MCF 10A (cell line): ENCODE measurements at places on chromosomes 11 and 22.

- peaks cover 54% of the 10 kb centered on the region for H3K36me3 ChIP-seq
- peak overlapping the region; percentile 46 for H3K27ac ChIP-seq
- peak; percentile 73 for DNase-seq
- H3K4me3 ChIP-seq, result no peak overlapping the region
- H3K27me3 ChIP-seq, result no peaks in the 10 kb centered on the region
These were observed 36.9 kb downstream of the ARFGAP3 start for GRCh38 chr22:42820045-42820763.

- no peak for DNase-seq
- no peak overlapping the region for H3K27ac ChIP-seq
- H3K36me3 ChIP-seq, result peaks cover 18% of the 10 kb centered on the region
- no peak overlapping the region for H3K4me3 ChIP-seq
- H3K4me1 ChIP-seq, result peaks cover 41% of the 10 kb centered on the region
These were observed 9.1 kb downstream of the MICAL2 start for GRCh38 chr11:12119502-12119901.

- H3K4me3 ChIP-seq, result no peak overlapping the region
- peak; percentile 70 for DNase-seq
- H3K36me3 ChIP-seq, result no peaks in the 10 kb centered on the region
- H3K27ac ChIP-seq, result no peak overlapping the region
- H3K4me1 ChIP-seq, result peaks cover 16% of the 10 kb centered on the region
These were observed 38.4 kb downstream of the POU2AF3 start for GRCh38 chr11:111336582-111337256.

- H3K27me3 ChIP-seq, result no peaks in the 10 kb centered on the region
- H3K4me1 ChIP-seq, result peaks cover 28% of the 10 kb centered on the region
- no peak for DNase-seq
- H3K27ac ChIP-seq, result peak overlapping the region; percentile 21
- no peaks in the 10 kb centered on the region for H3K36me3 ChIP-seq
- H3K4me3 ChIP-seq, result no peak overlapping the region
These were observed 177.4 kb downstream of the SBF2 start for GRCh38 chr11:10116588-10116987.

DNA sequence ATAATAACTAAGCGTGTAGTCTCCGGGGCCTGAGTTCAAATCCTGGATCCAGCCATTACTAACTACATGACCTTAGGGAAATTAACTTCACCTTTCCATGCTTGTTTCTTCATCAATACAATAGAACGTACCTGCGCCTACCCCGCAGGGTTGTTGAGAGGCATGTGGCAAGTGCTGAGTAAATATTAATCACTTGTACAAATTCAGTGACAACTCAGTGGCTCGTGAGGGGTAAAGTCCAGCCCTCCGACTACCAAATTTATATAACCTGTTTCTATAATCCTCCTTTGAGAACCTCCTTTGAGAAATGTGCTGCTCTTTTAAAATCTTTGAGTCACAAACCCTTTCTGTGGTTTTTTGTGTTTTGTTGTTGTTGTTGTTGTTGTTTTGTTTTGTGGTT, 49.8 kb downstream of the FEZ1 start:
- no peak overlapping the region for H3K27ac ChIP-seq
- DNase-seq, result no peak
- H3K36me3 ChIP-seq, result no peaks in the 10 kb centered on the region
- no peaks in the 10 kb centered on the region for H3K4me1 ChIP-seq
- no peak overlapping the region for H3K4me3 ChIP-seq

GRCh38 chr22:17606496-17606895, 22.1 kb downstream of the ATP6V1E1 start:
- H3K27me3 ChIP-seq, result no peaks in the 10 kb centered on the region
- peaks cover 19% of the 10 kb centered on the region for H3K36me3 ChIP-seq
- no peaks in the 10 kb centered on the region for H3K4me1 ChIP-seq
- DNase-seq, result no peak
- no peak overlapping the region for H3K4me3 ChIP-seq
- no peak overlapping the region for H3K27ac ChIP-seq

DNA sequence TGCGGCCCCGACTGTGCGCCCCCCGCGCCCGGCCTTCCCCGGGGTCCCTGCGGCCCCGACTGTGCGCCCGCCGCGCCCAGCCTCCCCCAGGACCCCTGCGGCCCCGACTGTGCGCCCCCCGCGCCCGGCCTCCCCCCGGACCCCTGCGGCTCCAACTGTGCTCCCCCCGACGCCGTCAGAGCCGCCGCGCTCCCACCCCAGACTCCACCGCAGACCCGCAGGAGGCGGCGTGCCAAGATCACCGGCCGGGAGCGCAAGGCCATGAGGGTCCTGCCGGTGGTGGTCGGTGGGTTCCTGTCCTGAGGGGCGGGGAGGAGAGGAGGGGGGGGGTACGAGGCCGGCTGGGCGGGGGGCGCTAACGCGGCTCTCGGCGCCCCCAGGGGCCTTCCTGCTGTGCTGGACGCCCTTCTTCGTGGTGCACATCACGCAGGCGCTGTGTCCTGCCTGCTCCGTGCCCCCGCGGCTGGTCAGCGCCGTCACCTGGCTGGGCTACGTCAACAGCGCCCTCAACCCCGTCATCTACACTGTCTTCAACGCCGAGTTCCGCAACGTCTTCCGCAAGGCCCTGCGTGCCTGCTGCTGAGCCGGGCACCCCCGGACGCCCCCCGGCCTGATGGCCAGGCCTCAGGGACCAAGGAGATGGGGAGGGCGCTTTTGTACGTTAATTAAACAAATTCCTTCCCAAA, 3.1 kb downstream of the DRD4 start:
- H3K4me1 ChIP-seq, result no peaks in the 10 kb centered on the region
- no peak overlapping the region for H3K27ac ChIP-seq
- no peaks in the 10 kb centered on the region for H3K27me3 ChIP-seq

DNA sequence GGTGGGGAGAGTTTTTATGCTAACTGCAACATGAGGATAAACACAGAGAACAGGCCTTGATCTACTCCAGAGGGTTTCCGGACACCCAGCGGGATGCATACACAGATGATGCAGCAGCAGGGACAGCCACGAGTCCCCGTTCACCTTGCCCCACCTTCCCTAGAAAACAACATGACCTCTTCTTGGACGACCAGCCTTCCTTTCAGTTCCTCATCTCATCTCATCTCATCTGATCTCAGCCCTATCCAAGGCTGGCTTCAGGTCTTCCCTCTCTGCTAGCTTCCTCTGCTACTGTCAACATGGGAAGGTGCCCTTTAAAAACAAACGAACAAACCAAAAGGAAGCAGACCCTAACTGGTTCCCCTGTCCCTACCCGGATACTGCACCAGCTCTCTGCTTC, 1356.2 kb downstream of the TBC1D22A start:
- H3K36me3 ChIP-seq, result peaks cover 6% of the 10 kb centered on the region
- H3K4me1 ChIP-seq, result no peaks in the 10 kb centered on the region
- H3K27me3 ChIP-seq, result no peaks in the 10 kb centered on the region

DNA sequence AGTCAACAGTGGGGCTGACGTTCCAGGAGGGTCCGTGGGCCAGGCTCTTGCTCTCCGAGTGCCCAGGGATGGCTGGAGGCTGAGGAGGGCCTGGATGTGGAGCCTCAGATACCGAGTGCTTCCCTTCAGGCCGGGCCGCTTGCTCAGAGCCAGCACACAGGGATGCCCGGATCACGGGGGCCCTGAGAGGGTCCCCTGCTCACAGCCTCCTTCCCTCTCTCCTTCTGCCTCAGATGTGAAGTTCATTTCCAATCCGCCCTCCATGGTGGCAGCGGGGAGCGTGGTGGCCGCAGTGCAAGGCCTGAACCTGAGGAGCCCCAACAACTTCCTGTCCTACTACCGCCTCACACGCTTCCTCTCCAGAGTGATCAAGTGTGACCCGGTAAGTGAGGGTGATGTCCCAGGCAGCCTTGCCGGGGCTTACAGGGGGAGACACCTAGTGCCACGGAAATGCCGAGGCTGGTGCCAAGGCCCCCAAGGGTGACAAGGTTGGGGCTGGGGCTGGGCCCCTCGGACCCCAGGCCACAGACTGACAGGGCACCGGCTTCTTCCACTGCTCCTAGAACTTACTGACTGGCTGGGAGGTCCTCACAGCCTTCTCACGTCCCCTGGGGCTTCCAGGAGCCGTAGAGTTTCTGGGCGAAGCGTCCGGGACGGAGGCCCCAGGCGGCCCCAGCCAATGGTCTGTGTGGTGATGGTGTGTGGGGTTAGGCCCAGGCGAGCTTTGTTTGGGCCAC, 7.0 kb downstream of the CCND1 start:
- no peak for DNase-seq
- peaks cover 8% of the 10 kb centered on the region for H3K4me1 ChIP-seq
- H3K27me3 ChIP-seq, result no peaks in the 10 kb centered on the region
- H3K36me3 ChIP-seq, result peaks cover 78% of the 10 kb centered on the region

GRCh38 chr11:70326365-70326811, 55.9 kb downstream of the PPFIA1 start:
- no peak overlapping the region for H3K4me3 ChIP-seq
- H3K4me1 ChIP-seq, result peaks cover 8% of the 10 kb centered on the region
- peak overlapping the region; percentile 11 for H3K27ac ChIP-seq
- peak; percentile 57 for DNase-seq
- H3K36me3 ChIP-seq, result peaks cover 77% of the 10 kb centered on the region

DNA sequence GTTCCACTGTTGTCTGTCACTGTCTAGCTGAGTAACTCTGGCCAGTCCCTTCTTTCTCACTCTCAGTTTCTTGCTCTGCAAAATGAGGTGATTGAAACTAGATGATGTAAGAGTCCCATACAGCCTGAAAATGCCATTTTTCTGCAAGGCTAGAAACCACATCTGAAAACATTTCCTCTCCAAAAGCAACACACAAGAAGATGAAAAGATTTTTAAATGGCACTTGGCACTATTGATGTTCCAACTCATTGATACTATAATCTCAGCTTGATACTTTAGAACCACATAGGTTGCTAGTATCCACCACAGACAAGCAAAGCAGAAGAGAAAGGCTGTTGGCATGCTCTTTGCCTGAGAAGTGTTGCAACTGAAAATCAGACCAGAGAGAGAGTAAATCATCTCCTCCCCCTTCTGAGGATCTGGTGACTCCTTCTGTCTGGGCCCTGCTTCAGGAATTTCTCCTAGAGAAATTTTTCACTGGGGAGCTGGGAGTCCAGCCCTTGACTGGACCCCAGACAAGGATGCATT, 1217.9 kb downstream of the LRRC4C start:
- H3K27ac ChIP-seq, result no peak overlapping the region
- peaks cover 7% of the 10 kb centered on the region for H3K4me1 ChIP-seq
- H3K27me3 ChIP-seq, result no peaks in the 10 kb centered on the region
- H3K36me3 ChIP-seq, result no peaks in the 10 kb centered on the region

GRCh38 chr22:48404801-48405447, 1422.7 kb downstream of the BRD1 start:
- no peak for DNase-seq
- H3K4me3 ChIP-seq, result no peak overlapping the region
- H3K4me1 ChIP-seq, result no peaks in the 10 kb centered on the region
- H3K27me3 ChIP-seq, result no peaks in the 10 kb centered on the region
- H3K36me3 ChIP-seq, result no peaks in the 10 kb centered on the region

DNA sequence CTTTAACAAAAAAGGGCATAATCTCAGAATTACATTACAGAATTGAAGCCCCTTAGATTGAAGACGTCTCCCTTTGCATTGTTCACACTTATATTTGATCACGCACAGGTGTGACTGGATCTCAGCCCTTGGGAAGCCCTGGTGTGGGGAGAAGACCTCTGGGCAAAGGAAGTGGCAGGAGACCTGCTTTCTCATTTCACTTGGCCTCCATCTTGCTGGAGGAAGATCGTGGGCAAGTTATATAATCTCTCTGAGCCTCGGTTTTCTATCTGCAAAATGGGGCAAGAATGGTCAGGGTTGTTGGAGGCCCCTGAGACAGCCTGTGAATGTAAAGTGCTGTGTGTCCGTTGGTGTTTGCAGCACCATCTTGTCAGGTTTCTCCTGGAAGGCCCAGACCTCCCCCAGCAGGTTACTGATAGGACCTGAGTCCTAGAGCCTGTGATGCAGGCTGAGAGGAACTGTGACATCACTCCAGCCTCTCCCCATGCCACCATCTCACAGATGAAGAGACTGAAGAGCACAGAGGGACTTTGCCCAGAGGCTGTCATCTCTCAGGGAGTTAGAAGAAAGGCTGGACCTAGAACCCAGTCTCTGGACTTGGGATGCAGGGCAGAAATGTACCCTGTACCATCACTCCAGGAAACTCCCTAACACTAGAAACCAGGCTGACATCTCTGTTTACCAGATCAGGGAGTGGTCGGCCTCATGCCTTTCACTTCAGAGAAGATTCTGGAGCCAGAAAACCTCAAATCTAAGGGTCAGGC, 1.1 kb upstream of the APOA1 start:
- no peak overlapping the region for H3K27ac ChIP-seq
- no peak for DNase-seq
- peaks cover 10% of the 10 kb centered on the region for H3K36me3 ChIP-seq
- H3K27me3 ChIP-seq, result no peaks in the 10 kb centered on the region
- H3K4me3 ChIP-seq, result no peak overlapping the region

DNA sequence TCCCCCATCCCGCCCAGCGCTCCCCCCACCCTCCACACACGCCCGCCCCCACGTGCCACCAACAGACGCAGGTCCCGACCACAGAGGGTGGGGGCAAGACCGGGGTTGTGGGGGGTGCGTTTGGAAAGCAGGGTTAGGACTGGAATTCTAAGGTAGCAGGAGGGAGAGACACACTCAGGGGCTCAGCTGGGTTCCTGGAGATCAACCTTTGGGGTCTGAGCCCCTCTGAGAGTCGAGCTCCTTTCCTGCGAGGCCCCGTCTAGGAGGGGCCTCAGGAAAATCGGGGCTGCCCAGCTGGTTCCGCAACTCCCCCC, 429 bp downstream of the PGGHG start:
- H3K4me3 ChIP-seq, result peak overlapping the region; percentile 39
- peaks cover 15% of the 10 kb centered on the region for H3K27me3 ChIP-seq
- no peaks in the 10 kb centered on the region for H3K4me1 ChIP-seq
- H3K27ac ChIP-seq, result no peak overlapping the region

DNA sequence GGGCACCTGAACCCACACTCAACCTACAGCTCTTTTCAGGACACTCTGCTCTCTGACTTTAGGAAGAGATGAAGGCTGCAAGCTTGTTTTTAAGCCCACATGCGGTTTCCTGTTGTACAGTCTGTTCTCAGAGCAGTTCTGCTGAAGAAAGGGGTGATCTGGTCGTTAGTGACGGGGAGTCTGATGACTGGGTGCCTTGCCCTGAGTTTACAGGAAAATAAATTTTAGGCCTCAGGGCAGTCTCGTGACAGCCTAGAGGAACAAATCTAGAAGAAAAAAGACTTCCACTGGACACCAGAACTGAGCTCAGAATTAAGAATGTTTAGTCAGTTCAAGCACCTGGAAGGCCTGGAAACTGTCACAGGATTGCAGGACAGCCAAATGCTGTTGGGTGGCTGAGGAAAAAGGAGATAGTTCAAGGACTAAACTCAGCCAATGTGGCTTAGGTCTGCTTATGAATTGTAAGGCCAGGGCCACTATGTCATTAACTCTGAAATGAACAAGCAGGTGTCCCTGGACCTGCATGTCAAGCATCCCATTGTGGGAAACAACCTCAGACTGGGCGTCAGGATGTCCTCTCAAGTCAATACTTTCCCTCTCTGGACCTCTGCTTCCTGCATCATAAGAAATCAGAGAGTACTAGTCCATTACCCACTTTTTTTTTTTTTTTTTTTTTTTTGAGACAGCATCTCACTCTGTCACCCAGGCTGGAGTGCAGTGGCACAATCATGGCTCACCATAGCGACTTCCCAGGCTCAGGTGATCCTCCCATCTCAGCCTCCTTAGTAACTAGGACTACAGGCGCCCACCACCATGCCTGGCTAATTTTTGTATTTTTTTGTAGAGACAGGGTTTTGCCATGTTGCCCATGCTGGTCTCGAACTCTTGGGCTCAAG, 5.7 kb downstream of the PIK3IP1 start:
- H3K27me3 ChIP-seq, result no peaks in the 10 kb centered on the region
- no peak overlapping the region for H3K27ac ChIP-seq
- no peak for DNase-seq
- no peak overlapping the region for H3K4me3 ChIP-seq
- peaks cover under 1% of the 10 kb centered on the region for H3K4me1 ChIP-seq
